ENCODE measurements at places on chromosomes 16 and 17.

- no peak for DNase-seq
Measured at GRCh38 chr17:73550556-73550955, 93.7 kb downstream of the SDK2 start.

- no peak for DNase-seq
Measured at GRCh38 chr17:81656118-81656743, at the start of gene PDE6G. TSS of gene PDE6G (minus strand) at chr17:81656542. CDS start at chr17:81653305, 3,237 bp downstream.

GRCh38 chr17:14840616-14841231 is 424.4 kb downstream of the PMP22 start:
- peak; percentile 47 for DNase-seq

DNA sequence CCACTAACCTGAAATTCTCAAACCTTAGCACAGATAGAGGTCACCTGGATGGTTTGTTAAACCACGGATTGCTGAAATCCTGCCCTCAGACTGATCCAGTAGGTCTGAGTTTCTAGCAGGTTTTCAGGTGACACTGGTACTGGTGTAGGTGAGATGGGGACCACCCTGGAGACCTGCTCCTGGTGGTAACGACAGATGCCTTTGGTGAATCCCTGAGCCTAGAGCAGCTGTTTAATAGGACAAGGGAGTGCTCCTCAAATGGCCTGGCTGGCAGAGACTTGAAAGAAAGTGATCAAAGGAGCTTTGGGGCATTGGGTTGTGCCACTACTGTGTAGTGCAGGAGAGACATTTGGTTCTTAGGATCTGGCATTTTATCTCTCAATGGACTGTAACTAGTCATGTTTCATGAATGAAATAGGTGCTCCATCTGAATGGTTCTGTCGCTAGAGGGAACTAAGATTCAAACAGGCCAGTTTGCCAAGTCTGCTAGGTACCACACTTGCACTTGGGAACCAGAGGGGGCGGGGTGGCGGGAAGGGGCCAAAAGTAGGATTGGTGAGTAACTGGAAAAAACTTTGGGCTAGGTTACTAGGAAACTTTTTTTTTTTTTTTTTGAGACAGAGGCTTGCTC is 2.9 kb upstream of the IFI35 start:
- no peak for DNase-seq

DNA sequence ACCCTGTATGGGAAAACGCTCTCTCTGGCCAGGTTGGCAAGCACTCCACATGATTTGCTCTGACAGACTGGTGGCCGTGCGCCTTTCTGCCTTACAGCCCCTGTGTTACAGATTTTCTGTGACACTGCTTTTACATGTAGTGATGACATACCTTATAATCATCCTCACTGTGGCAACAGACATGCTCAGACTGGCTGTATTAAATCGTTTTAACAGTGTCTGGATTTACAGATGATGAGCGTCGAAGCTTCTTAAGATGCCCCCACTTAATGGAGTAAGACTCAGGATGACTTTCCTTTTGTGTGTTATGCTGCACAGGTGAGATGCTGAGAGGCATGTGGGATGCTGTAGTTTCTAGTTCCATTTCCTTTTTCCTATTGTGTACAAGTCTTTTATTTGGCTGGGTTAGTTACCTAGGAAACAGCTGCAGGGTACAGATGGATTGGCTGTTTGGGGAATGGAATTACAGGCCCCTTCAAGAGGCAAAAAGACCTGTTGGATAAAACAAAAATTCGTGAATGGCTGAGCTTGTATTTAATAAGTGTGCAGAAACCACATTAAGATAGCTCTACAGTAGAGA is 20.9 kb upstream of the VWA3A start:
- peak; percentile 36 for DNase-seq

DNA sequence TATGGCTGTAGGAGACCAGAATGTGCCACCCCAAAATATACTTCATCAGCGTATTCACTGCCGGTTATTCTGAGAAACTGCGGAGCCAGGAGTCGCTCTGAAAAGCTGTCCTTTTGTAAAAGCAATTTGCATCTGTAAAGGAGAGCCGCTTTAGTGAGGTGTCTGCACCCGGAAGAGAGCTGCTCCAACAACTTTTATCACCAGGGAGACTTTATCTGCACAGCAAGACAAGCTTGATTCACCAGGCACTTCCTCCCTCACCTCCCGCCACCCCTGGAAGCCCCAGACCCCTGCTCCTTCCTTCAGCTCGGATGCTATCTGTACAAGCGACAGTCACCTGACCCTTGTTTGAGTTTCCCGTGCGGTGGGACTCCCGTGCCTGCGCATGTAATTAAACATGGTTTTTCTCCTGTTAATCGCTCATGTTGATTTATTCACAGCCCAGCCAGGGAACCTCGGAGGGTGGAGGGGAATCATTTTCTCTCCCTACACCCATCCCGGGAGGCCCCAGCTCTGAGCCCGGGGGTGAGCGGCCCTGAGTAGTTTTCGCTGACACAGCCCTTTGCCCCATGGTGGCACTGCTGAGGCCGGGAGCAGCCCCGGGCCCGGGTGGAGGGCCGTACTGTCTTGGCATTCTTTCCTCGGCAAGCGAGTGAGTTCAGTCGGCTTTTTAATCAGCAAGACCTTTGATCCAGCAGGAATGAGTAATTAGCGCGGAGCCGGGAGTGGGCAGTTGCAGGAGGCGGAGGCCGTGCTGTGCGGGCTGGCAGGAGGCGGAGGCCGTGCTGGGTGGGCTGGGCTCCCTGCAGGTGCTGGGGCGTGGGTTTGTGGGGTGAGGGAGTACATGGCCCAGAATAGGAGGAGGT is 222.7 kb upstream of the CIBAR2 start:
- DNase-seq: no peak

- no peak for DNase-seq
Measured at GRCh38 chr16:67326472-67327309, at the start of the genes KCTD19 and LRRC36. TSS of gene KCTD19 (minus strand) at chr16:67326741. CDS start at chr16:67326707, 34 bp downstream. TSS of gene LRRC36 (plus strand) at chr16:67326815. CDS start at chr16:67326863, 48 bp downstream.

DNA sequence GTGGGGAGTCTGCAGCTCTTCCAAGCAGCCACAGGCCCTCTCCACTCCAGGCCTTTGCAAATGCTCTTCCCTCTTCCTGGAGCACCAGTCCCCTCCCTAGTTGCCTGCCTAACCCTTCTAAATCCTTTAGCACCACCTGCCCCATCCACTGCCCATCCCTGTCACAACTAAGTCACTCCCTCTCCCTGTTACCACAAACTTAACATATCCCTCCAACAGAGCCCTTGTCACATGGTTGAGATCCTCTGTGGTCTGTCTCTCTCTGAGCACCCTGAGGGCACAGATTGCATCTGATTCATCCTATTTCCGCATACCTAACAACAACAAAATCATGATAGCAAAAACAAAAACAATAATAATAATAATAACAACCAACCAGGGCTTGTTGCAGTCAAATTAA is 11.0 kb upstream of the BEAN1 start:
- DNase-seq: no peak

DNA sequence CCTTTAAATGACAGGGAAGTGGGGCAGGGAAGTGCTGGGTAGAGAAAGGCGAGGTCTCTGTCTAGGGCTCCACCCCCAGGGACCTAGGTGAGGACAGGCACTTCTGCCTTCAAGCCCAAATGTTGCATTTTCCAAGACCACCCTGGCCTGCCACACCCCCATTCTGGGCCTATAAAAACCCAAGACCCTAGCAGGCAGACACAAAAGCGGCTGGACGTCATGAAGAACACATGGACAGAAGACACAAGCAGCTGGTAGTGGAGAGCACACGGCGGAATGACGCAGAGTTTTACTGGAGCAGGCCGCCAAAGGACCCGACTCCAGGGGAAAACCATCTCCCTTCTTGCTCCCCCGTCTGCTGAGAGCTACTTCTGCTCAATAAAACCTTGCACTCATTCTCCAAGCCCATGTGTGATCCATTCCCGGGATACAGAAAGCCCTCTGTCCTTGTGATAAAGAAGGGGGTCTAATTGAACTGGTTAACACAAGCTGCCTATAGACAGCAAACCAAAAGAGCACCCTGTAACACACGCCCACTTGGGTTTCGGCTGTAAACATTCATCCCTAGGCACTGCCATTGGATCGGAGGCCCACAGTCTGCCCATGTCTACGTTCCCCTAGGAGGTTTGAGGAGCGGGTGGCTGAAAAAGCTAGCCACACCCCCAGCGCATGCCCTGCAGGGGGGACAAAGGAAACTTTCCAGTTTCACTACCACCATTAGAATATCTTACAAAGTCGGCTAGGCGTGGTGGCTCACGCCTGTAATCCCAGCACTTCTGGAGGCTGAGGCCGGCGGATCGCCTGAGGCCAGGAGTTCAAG is 622.2 kb upstream of the SALL1 start:
- no peak for DNase-seq
